ENCODE measurements at places on chromosomes 4 and X.

- no peak for DNase-seq
Observed at GRCh38 chr4:40992472-40993295, 221.7 kb downstream of the APBB2 start.

DNA sequence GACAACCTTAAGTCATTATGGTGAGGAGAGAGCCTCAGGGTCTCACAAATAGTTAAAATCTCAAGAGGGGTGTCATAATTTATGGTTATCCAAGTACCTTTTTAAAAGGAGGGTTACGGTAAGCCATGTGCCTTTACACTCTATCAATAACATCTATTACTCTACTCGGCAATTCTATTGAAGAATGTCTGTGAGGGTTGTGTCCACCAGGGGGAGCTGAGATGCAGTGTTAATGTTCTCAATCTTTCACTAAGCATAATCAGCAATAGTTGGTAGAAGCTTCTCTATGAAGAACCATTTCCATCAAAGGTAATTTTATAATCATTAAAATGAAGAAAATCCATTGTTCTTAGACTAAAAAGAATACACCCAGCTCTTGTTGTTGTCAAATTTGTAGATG, 457.4 kb downstream of the CENPC start:
- no peak for DNase-seq

DNA sequence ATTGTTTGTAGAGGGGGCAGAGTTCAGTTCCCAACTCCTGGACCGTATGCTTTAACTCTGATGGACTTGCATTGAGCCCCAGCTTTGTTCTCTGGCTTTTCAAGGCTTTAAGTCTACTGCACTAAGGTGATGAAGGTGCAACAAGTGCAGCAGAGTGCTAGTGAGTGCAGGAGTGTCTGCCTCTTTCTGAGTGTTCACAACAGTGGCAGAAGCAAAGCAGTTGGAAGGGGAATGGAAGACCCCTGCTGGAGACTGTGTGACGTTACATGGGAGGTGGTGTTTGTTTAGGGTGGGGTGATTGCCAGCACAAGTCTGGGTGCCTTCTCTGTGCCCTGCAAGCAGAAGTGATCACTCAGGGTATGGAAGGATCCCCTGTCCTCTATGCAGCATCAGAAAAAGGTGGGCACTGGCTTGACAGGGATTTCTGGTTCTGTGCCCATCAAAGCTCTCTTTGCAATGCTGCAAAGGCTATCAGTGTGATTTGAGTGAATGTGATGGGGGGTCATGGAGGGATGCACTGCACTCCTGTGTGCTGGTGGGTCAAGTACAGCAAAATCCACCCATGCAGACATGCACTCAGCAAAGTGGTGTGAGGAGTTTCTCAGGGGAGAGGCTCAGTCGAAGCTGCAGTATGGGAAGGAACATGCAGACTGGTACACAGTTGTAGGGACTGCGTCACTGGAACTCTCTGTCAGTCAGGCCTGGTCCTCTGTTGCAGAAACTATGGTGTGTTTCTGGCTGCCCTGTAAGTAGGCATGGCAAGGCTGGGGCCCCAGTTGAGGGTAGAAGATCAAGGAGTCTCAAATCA, 70.9 kb upstream of the UGT2B7 start:
- DNase-seq = no peak

DNA sequence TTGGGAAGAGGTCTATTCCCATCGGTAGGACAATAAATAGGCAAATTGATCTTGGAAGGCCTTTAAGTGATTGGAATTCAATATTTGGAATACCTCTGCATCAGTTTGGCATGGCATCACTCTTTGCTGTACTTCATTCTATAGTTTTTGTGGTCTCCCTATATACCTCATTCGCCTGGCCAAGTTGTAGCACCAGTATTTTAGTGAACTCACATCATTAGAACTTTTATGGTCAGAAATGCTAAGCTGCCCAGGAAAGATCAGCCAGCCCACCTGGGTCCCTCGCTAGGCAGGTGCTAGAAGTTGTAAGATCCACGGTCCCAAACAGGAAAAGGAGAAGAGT, 40.3 kb downstream of the ZCCHC13 start:
- no peak for DNase-seq

DNA sequence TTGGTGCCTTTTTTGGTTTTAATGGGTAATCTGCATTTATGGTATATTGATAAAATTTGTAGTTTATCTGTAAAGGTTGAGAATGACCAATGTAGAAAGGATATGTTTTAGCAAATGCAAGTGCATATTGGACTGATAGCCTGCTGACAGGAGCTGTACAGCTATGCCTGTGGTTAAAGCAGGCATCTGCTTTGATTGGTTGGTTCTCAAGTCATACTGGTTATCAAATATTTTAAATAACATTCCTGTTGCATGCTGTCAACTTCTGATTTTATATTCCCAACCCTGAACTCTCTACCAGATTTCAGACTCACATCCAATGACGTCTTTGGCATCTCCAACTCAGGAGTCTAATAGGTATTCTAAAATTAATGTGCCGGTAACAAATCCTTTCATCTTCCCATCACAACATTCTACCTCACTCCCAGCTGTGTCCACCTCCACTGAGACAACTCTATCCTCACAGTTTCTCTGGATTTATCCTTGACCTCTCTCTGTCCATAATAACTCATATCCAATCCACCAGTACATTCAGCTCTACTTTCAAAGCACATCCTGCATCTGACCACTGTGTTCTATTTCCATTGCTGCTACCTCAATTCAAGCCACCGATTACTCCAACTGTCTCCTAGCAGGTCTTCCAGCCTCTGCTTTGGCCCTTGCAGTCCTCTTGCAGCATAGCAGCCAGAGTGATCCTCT, 125.7 kb downstream of the CAMK2D start:
- no peak for DNase-seq

- no peak for DNase-seq
Observed at GRCh38 chr4:3630136-3630597, 97.9 kb upstream of the LRPAP1 start.

DNA sequence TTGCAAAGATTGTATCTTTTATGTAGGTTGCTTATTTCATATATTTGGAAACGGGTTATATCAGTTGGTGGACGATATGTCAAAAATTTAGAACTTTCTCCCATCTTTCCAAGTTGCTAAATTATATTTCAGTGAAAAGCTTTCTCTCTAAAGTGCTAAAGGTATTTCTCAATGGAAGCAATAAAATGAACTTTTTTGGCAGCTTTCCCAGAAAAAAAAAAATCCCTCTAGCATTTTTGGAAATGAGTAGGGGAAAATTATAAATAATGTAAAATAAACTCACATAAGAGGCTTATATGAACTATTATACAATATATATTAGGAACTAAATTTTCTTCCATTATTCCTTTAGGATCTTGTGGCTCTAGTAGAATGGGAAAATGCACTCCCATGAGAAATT, 152.2 kb downstream of the GRID2 start:
- DNase-seq = no peak

- no peak for DNase-seq
Observed at GRCh38 chr4:168630445-168631187, 133.8 kb downstream of the PALLD start.

DNA sequence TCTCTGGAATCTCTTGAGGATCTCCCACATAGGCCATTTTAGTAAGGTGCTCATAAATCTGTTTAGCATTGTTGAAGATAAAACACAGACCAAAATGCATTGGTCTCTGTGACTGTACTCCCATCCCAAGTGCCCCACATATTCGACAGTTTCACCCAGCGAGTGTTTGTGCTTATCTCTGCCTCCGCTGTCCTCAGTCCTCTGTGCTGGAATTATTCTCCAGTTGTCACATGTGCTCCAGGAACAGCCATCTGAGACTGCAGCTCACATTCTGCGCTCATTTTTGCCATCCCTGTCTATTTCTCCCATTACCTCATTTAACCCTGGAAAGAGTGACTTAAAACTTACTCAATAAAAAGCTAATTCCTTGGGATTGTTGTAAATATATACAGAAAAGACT, 27.6 kb upstream of the DCHS2 start:
- no peak for DNase-seq
